ENCODE measurements at places on chromosomes 6 and 20.

GRCh38 chr6:56752009-56752408, 109.3 kb upstream of the DST start:
- peak; percentile 58 for DNase-seq

DNA sequence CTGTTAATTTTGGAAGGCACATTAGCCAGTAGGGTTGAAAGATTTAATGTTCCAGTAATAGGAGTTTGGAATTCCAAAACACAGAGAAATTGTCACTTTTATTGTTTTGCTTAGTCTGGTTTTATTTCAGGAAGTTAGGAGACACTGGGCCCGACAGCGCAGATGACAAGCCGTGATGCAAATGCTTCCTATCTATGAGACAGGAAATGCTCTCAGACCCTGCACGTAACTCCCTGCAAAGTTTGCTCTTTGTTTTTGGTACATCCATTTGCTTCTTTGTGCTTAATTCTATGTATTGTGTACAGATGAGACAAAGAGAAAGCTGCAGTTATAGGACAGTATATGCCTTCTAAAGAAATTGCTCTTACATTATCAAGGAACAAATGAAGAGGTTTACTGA, 201.6 kb upstream of the SGK1 start:
- no peak for DNase-seq

GRCh38 chr20:46333161-46333991, 25.1 kb upstream of the CDH22 start:
- no peak for DNase-seq

GRCh38 chr6:22366214-22366613, 69.4 kb upstream of the PRL start:
- DNase-seq: no peak

- no peak for DNase-seq
Measured at GRCh38 chr20:910870-911770, 5.0 kb downstream of the ANGPT4 start.

DNA sequence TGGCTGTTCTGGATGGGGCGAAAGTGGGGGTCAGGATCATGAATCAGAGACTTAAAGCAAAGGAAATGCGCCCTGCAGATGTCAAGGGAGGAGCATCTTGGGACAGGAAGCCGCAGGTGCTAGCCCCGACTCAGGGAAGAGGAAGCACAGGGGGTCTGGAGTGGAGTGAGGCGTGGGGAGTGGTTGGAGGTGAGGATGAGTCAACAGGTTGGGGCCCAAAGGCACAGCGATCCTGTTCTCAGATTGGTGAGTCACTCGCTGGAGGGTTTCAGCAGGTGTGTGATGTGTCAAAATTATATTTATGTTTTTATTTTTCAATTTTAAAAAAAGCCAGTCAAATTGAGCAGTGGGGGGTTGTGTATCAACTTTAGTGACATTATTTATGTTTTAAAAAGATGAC, 19.0 kb downstream of the PACSIN1 start:
- peak; percentile 79 for DNase-seq

- DNase-seq: no peak
Measured at GRCh38 chr20:9087531-9088217, 18.8 kb downstream of the PLCB4 start.

- DNase-seq: peak; percentile 95
Measured at GRCh38 chr6:13574571-13575376, at the start of gene SIRT5. TSS of gene SIRT5 (plus strand) at chr6:13574601. CDS start at chr6:13584111, 9,510 bp downstream.

DNA sequence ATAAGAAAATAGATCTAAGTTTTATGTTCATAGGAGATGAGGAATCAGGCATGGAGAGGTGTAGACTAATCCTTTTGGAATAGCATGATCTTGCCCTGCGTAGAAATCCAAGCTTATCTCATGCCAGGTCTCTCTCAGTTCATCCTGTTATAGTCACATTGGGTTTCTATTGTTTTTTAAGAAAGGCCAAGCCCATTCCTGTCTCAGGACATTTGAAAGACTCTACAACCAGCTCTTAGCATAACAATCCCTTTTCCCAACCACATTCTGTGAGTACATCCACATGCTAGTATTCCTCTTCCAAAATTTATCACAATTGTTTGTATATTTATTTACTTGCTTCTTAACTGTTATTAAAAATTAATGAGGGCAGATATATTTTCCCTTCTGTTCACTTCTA, 130.3 kb downstream of the MMUT start:
- DNase-seq: no peak

DNA sequence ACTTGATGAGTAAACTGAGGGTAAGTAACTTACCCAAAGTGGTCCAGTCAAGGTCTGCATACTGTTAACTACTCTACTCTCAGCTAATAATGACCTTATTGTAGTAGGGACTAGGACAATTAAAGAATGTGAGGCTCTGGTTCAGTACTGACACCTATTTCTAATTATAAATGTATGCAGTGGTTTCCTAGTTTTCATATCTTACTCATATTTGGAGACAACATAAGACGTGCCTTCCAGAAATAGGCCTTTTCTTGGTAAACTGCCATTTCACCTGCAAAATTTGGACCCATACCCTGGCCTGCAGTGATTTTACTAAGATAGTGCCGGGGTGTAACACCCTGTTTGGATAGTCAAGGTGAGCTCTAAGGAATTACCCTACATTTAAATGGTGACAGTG, 24.7 kb downstream of the GJA1 start:
- no peak for DNase-seq

DNA sequence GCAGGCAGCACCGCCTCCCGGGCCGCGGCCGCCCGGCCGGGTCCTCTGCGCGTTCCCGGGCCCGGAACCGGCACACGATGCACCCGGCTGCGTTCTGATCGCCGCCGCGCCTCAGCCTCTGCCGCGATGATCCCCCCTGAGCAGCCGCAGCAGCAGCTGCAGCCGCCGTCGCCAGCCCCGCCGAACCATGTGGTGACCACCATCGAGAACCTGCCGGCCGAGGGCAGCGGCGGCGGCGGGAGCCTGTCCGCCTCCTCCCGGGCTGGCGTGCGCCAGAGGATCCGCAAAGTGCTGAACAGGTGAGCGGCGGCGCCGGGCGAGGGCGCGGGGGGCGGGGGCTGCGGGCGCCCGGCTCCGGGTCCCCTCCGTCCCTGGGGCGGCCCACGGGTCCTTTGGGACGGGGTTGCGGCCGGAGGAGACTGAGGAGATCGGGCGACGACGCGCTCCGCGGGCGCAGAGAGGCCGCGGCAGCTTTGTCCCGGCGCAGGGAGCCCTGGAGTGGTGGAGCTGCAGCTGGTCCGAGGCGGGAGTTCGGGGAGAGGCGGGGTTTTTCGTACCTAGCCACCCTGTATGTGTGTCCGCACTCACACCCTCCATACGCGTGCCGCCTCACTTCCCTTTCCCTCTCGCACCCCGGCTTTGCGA, 659 bp downstream of the SLC35F1 start:
- peak; percentile 85 for DNase-seq

DNA sequence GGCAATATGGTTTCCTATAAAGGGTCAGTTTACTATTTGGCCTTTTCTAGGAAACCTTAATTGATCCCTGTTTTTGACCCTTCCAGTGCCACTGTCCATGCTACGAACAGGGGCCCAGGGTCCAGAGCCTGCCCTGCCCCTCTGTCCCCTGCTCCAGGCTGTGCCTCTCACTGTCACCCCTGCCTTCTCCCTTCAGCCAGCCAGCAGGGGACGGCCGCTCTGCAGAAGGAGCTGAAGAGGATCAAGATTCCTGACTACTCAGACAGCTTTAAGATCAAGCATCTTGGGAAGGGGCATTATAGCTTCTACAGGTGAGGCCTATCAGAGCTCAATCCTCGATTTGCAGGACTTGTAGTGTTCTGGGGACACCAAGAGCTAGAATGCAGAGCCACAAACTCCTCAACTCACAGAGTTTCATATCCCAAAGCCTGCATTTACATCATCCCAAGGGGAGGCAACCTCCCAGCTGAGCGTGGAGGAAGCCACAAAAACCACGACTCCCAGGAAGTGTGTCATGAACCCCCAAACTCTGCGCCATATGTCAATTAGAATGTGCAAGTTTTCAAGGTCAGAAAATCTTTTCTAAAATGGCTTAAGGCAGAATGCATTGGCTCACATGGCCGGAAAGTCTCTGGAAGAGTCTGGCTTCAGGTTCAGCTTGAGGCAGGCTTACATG, 3.6 kb downstream of the BPI start:
- DNase-seq: no peak

DNA sequence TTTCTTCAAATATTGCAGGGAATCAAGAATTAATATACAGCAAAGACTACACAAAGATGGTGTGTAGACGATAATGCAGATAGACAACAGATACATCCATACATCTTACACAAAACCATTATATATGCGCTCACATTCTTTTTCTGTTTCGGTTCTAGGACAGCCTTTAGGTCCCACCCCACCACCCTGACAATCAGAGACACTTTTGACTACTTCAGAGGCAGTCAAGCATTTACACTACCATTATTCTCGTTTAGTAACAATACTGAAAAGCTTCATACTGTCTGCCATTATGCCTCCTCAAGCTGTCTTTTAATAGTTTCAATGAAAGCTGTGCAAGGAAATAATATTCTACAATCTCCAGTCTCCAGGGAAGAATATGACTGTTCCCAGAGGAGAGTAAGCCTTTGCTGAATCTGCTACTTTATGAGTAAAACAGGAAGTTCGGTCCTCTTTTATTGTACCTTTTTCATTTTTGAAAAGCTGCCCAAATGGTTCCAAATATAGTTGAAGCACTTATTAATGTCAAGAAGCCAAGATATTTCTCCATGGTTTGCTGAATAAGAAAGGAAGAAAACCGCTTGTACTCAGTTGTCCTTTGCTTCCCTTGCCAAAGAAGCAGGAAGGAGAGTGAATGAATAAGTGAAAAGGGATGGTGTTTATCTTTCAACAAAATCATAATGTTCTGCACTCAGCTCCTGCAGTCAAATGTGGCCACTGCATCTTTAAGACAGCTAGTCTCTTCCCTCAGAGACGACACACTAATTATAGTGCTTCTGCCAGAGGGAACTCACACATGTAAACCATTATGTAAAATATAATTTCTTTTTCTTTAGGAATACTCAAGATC, 468.3 kb downstream of the CDC5L start:
- no peak for DNase-seq

DNA sequence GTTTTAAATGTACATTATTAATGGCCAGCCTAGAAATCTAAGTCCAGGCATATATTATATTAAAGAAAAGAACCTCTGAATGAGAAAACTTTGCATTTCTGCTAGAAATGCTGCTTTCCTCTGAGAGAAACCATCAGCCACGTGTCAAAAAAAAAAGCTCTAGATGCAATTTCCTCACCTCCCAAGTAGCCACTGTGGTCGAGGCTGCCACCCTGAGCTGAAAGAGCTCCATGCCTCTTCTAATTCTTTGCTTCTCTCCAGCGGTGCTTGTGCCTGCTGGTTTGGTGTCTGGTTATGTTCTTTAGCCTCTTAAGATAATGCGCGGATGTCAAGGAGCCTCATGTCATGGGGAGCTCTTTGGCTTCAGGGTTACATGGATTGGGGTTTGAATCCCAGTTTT, 316.0 kb downstream of the TFAP2C start:
- no peak for DNase-seq

DNA sequence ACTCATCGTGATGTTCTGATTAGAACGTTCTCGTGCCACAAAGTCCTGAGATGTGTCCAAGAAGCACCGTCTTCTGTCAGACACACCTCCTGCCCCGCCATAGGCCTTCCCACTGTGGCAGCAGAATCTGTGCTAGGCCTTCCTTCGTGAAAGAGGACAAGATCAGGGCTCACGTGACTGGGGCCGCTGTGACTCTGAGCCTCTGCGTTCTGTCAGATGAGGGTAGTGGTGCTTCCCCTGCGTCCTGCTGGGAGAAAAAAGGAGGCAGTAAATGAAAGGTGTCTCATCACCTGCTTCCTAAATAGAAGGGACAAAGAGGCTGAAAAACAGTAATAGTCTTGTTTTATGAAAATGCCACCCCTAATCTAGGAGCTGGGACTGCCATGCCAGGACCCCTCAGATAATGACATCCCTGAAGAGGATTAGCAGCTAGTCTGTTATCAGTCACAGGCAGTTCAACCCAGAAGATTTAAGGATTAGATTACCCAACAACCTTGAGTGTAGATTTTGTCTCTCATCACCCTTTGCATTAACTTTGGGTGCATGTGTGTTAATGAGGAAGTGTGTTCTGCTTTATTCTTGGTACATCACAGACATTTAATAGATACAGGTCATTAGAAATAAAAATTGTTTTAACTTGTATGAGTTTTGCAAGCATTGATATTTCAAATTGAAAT, 4.1 kb downstream of the DNAJC5 start:
- DNase-seq: no peak

DNA sequence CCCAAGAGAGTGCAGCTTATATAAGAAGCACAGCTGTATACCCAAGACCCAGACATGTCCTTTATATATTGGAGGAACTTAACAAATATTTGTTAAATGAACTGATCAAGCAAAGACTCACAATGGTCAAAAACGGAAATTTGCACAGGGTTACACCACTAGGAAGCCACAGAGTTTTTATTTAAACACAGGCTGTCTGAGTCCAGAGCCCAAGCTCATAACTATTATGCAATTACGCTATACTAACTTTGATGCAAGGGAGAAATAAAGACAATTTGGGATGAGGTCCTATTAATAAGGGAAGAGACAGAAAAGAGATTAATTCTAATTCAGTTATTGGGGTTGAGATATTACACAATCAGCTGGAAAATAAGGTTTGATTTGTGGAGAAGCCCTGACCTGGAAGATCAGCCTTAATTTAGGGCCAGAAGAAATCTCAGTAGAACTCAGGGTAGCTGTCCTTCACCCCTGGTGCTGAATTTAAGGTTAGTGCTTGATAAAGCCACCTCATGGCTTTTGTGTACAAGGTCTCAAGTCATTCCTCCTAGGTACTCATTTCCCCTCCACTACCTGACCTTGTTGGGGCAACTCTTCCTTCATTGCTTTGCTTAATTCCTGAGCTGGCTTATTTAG, 10.5 kb upstream of the ZNF334 start:
- DNase-seq: peak; percentile 74

DNA sequence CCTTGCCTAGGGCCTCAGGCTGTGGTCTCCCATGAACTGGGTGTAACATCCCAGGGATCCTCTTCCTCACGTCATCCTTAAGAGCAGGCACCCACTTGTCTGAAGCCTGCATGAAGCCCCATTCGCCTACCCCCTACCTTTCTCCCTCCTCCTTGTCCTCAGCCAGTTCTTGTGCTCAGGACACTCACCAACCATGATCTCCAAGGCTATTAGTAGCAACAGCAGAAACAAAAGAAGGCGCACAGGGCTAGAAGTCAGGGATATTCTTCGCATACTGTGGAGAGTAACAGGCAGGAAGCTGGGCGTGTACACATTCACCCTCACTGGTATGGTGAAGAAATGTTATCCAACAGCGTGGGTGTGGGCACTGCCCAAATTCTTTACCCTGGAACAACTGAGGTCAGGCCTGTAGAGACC, 7.3 kb downstream of the RAET1E start:
- DNase-seq: no peak

GRCh38 chr20:17012546-17013226, 214.2 kb upstream of the PCSK2 start:
- DNase-seq: no peak

Measured in endodermal cell (in vitro differentiated cells).